ENCODE measurements at places on chromosomes 11 and 22.

DNA sequence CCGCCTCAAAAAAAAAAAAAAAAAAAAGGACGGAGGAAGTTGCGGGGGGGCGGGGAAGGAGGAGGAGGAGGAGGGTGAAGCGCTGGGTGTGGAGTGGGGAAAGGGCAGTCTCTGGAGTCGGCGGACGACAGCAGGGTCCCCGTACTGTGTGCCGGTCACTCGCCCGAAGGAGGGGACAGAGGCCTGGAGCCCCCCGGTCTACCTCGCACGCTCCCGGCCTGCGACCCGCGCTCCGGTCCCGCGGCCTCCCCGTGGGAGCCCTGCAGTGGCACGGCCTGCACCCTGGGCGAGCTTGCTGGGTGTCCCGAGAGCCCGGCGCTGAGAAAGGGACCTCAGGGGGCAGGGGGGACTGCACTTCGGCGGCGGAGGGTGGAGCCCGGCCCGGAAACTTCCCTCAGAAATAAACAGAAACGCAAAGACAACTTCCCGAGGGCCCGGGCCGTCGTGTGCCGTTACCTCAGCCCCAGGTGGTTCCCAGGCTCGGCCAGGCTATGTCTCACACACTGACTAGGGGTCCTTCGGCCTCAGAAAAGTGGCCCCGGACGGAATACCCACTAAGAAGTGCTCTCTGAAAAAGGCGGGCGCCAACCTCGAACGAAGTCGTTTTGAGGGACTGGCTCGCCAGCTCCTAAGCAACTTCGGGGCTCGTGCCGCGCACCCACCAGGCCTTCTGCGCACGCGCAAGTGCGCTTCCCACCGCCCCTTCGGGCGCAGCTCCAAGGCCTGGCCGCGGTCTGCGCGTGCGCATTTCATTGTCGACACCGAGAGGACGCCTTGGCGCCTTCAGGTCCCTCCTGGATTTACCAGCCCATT is at the start of gene MAJIN:
Gene MAJIN, minus strand, starts transcription at position 688 of the 813 bp plus-strand sequence. CDS start 12,703 bp downstream, outside the sequence.
- DNase-seq: peak; percentile 90

- no peak for DNase-seq
Measured at GRCh38 chr11:115552773-115553438, 48.7 kb upstream of the CADM1 start.

DNA sequence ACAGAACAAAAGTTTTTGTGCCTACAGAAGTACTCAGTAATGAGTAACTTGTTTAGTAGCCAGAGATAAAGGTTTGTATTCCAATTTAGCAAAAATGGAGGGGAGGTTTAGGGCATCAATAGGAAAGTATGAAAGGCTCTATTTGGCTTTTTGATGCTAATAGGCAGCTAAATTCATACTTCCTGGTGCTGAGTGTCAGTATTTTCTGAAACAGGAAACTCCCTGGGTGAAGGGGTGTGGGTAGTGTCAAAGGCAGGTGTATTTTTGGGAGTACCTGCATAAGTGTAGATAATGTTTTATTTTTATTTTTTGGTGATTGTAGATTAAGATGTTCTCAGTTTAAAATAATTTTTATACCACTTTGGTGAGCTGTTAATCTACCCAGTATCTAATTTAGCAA is 29.3 kb upstream of the MMP7 start:
- no peak for DNase-seq

GRCh38 chr11:95076981-95077380 is 10.3 kb downstream of the SRSF8 start:
- no peak for DNase-seq

- DNase-seq: no peak
Measured at GRCh38 chr11:63574856-63575602, 11.8 kb upstream of the PLAAT2 start.

DNA sequence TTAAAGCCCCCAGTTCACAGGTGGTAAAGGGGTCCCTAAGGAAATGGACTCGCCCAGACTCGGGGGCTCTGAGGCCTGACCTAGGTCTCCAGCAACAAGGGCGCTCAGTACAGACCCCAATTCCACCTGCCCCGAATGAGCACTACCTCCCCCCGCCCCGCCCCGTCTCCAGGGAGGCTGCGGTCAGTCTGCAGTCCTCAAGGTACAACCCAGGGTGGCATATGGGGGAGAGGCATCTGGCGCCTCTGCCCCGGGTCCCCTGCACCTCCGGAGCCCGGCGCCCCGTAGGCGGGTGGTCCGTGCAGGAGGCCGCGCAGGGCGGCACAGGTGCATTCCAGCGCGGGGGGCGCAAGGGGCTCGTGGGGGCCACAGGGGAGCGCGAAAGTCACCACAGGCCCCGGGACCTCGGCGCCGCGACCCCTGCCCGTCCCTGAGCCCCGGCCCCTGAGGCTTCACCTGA is 361 bp downstream of the CTSD start:
- DNase-seq: no peak

GRCh38 chr11:31237819-31238760 is 131.4 kb downstream of the DCDC1 start:
- no peak for DNase-seq

DNA sequence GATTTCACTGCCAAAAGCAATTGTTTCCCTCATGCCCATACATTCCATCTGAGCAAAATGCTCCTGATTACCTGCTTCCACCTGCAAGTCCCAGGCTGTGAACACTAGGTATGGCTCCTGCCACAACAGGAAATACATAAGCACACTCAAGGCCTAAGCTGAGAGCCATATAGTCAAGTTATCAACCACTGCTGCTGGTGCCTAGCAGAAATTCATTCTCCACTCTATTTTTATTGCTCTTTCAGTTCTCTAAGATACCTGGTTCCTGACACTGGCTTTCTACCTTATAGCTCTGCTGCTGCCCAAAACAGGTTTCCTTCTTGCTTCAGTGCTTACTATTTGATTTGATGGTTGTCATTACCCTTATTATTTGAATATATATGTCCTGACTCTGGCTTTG is 31.6 kb downstream of the SLC36A4 start:
- no peak for DNase-seq

GRCh38 chr11:67045314-67045713 is 11.3 kb upstream of the RHOD start:
- no peak for DNase-seq

GRCh38 chr11:34044664-34045485 is 6.7 kb upstream of the CAPRIN1 start:
- DNase-seq: no peak

DNA sequence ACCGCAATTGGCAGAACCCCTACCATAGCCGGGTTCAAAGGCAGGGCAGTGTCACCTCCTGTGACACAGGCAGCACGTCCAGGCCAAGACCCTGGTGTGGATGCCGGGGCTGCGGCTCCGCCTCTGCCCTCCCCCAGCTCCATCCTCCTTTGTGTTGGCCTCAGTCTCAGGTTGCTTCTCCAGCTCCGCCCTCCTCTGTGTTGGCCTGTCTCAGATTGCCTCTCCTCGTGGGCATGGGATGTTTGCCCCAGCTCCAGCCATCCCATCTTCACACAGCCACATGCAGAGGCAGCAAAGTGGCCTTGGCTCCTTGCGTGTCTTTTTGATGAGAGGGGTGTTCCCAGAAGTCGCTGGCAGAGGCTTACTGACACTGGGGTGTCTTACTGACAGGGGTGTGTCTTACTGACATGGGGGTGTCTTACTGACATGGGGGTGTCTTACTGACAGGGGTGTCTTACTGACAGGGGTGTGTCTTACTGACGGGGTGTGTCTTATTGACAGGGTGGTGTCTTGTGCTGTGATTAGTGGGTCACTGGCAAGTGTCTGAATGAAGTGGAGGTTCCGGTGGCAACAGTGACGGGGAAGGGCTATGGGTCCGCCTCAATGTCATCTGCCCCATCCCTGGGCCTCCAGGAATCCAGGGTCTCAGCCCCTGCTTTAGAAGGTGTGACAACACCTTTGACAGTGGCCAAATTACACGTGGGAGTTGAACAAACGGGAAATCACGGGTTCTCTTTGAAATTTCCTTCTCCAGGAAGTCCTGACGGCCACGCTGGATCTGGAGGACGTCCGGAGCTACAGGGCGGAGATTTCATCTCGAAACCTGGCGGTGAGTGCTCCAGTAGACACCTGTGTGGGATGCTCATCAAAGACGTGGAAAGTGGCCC is 24.9 kb downstream of the NADSYN1 start:
- no peak for DNase-seq

DNA sequence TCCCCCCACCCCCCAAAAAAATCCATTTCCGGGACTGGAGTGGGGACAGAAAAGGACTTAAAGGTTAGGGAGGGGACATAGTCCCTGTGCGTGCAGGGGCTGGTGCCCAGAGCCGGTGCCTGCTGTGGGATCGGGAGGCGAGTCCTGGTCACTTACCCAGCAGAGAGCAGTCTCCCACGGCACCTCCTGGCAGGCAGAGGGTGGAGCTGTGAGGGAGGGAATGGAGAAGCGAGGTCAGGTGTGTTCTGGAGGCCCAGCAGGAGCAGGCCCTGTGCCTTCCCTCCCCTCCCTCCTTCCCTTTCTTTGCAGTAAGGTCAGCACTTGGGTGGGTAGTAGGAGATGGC is 28.4 kb downstream of the SHANK3 start:
- peak; percentile 49 for DNase-seq

GRCh38 chr11:99260696-99261095 is 239.9 kb downstream of the CNTN5 start:
- no peak for DNase-seq

DNA sequence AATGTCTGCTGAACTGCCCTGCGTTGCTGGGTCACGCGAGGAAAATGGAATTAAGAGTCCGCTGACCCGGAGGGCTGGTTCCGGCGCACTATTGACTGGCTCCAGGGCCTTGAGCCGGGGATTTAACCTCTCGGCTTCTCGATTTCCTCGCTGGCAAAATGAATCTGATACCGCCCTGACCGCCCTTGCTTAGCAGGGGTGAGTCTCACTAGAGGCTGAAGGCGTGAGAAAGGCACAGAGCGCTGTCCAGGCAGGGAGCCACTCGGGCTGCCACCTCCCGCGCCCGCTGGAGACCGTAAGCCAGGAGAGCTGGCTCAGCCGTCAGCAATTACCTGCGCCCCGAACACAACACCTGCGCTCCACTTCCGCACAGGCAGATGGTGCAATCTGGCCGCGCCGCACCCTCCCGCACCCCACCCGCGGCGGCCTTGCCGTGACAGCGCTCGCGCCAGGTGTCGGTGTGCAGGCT is 65.6 kb downstream of the BUD13 start:
- DNase-seq: no peak

DNA sequence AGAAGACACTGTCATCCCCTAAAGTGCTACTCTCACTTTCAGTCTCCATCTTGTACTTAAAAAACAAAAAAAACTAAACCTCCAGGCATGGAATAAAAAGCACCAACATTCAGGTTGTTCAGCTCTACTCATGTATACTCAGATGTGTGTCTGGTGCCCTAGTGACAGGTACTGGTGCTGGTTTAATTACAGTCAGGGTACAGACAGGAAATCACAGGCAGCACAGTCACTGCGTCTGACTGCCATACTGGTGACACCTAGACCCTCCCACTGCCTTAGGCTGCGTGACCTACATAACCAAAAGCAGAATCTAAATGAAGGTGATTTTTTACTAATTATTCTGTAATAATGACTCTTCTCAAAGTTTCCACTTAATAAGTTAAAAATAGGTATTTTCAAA is at the start of gene ARHGAP32:
Gene ARHGAP32, minus strand, starts transcription at position 176 of the 400 bp plus-strand sequence. Its CDS starts 127 bp downstream, at position 49.
- DNase-seq: no peak

GRCh38 chr11:20367313-20367948 is 3.9 kb downstream of the HTATIP2 start:
- DNase-seq: no peak

DNA sequence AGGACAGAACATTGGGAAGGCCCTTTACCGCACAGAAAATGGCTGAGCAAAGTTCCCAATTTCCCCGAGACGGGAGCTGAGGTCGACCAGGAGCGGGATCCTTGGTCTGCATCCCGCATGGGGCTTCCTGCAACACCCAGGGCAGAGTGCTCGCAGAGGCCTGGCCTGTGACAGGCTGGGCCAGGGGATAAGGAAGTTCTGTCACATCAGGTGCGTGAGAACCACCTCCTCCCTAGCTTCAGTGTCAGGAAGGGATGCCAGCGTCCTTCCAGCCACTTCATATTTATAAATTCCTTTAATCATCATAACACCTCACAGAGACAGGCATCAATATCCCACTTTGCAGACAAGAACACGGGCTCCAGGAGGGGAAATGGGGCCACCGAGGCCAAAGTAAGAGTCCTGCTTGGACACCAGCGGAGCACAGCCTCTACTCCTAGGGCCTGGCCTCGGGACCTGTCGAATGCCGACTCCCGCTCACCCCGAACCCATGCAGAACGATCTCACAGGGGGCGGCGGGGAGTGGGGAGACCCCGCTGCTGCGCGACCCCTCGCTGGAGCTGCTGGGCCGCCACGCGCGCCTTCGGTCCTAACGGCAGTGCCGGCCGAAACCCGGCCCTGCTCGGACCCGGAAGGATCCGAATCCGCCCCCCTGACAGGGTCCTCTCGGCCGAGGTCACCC is 532 bp downstream of the BET1L start:
- no peak for DNase-seq

- no peak for DNase-seq
Measured at GRCh38 chr22:20605328-20605727, 97.9 kb downstream of the MED15 start.

GRCh38 chr11:79547256-79547655 is 106.4 kb upstream of the TENM4 start:
- no peak for DNase-seq

DNA sequence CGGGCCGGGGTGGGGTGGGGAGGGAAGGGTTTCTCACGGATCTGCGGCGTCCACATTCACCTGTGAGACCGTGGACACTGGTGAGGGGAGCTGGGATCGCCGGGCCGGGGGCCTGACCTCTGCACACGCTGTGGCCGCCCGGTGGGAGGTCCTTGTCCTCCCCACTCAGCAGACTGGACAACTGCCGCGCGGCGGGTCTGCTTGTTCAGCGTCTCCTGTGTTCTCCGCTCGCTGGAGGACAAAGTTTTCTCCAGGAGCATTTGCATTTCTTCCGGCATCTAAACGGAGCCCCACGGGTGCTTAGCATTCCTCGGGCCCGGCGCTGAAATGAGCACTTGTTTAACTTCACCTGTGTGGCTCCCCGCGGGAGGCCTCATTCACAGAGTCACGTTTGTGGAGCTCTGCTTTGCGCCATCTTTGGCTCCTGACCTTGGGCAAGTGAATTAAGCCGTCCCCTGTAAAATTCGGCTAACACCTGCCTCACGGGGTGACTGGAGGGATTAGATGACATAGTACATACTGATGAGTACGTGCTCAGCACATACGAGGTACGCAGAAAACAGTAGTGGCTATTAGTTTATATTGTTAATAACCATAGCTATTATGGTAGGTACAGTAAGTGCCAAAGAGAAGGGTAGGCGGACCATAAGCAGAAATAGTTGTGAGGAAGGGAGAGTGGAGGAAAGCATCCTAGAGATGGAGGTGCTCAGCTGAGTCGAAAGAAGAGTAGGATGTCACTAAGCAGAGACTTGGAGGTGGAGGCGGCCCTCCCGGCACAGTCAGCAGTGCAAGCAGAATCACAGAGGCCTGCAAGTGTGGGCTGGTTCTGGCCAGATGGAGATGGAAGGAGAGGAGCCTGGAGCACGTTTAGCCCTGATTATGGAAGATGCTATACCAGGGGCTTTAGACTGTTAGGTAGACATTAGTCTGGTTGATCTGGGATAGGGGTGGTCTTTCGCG is 885 bp downstream of the TRMU start:
- no peak for DNase-seq

GRCh38 chr11:135019899-135020298 is 607.9 kb upstream of the B3GAT1 start:
- no peak for DNase-seq
